ENCODE measurements at places on chromosomes 1 and 21.

GRCh38 chr21:29433366-29434059 is 134.8 kb downstream of the BACH1 start:
- no peak for DNase-seq

GRCh38 chr1:86416343-86416742 is 7.6 kb upstream of the CLCA2 start:
- no peak for DNase-seq

GRCh38 chr21:40016234-40016633 is 149.0 kb downstream of the PCP4 start:
- no peak for DNase-seq

GRCh38 chr21:32102426-32102825 is 176.4 kb downstream of the MIS18A start:
- DNase-seq = no peak

DNA sequence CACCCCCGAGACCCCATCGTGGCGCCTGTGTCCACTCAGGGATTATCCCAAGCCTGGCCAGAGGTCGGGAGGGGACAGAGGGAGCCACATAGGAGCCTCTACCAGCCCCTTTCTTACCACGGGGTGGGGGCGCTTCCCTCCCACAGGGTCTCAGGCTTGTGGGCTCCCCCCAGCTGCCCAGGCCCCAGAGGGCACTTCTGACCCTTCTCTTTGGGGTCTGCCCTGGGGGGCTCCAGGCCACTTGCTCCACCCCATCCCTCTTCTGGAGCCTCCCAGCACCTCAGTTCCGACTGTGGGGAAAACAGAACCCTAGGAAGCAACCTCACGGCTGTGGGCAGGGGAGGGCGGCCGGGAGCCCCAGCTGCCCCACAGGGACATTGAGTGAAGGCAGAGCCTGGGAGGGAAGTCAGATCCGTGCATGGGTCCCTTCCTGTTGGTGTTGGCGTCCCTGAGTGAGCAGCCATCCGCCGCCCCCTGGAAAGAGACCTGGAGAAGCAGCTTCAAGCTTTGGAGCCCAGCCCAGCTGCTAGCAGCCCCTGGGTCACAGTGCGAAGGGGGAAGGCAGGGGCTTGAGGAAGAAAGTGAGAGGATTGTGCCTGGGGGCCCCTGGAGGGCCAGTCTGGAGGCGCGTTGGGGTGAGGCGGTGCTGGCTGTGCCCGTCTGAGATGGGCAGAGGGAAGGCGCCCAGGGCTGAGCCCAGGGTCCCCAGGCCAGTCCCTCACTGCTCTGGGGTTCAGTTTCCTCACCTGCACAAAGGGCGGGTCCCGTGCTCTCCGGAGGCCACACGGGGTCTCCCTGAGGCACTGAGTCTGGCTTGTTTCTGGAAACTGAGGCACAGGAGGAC is 22.1 kb downstream of the RRP1 start:
- DNase-seq = no peak

GRCh38 chr1:43772978-43773377 is 65.6 kb downstream of the ST3GAL3 start:
- no peak for DNase-seq
